ENCODE measurements at places on chromosomes 2 and 18.

GRCh38 chr2:140154706-140155105, 1374.5 kb upstream of the NXPH2 start:
- no peak for DNase-seq

DNA sequence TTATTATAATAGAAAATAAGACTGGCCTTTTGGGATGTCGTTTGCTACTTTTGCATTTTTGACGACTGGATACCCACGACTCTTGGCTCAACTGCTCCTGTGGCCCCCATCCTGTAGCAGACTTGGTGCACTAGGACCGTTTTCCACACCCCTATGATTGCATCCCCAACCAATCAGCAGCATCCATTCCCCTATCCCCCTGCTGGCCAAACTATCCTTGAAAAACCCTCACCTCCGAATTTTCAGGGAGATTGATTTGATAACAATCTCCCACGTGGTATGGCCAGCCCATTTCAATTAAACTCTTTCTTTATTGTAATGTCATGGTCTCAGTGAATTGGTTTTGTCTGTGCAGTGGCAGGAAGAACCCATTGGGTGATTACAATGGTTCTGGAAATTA, 37.9 kb upstream of the TTR start:
- DNase-seq, result no peak

GRCh38 chr2:12877761-12878160, 161.0 kb downstream of the TRIB2 start:
- no peak for DNase-seq

DNA sequence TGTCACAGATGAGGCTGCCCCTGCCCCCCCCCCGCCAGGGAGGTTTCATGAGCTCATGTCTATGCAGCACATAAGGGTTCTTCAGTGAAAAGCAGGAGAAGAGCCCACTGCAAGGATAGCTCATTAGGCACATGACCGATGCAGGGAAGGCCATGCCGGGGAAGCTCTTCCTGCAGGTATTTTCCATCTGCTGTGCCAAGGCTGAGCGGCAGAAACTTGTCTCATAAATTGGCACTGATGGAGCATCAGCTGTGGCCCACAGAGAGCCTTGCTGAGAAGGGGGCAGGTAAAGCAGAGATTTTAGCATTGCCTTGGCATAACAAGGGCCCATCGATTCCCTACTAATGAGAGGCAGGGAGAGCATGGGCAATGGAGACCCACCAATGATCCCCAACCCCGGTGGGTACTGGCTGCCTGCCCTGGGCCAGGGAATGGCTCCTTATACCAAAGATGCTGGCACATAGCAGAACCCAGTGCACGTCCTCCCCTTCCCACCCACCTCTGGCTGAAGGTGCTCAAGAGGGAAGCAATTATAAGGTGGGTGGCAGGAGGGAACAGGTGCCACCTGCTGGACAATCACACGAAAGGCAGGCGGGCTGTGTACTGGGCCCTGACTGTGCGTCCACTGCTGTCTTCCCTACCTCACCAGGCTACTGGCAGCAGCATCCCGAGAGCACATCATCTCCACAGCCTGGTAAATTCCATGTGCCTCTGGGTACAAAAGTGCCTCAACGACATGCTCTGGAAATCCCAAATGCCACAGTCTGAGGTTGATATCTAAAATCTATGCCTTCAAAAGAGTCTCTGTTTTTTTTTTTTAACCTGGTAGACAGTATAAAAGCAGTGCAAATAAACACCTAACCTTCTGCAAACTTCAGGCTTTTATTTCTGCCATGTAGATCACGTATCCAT, 41.4 kb downstream of the STEAP3 start:
- DNase-seq, result no peak

GRCh38 chr2:24903161-24904103, 16.6 kb downstream of the ADCY3 start:
- DNase-seq, result no peak

GRCh38 chr18:41745166-41746049, 209.6 kb upstream of the PIK3C3 start:
- DNase-seq, result no peak

DNA sequence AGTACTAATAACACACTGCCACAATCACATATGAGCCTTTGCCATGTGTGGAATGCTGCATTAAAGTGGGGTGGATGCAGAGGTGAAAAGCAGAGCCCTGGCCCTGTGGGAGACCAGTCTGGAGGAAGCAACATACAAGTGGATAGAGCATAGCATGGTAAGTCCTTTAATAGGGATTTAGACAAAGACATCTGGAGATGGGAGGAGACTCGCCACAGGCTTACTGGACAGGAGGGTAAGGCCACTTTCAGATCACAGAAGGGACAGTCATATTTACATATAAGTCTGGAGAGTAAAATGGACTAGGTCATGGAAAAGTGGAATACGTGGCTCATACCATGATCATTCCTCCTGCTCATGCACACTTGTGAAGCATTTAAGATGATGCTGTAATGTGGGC, 84.3 kb downstream of the PPP1R1C start:
- no peak for DNase-seq

DNA sequence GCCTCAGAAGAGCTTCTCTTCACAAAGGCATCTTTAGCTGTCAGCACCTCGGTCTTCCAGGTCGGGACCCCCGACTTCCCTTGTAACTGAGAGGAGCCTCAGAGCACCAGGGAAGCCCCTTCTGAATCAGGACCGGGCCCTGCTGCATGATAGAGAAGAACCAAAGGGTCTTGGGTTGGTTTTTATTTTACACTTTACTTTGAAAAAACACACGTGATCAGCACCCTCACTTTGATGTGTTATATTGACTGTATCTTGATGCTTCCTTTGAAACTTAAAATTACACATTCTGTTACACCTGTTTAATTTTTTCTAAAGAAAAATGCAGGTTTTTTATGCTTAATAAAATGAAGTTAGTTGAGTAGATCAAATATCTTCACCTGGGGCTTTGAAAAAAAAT, 202.3 kb downstream of the FAM210A start:
- no peak for DNase-seq

GRCh38 chr2:42841344-42841743, 49.0 kb upstream of the HAAO start:
- DNase-seq, result no peak

GRCh38 chr2:64658269-64658668, 4.6 kb upstream of the SERTAD2 start:
- no peak for DNase-seq

- DNase-seq, result no peak
These were observed 7.3 kb downstream of the RBMS1 start for GRCh38 chr2:160486341-160486740.

GRCh38 chr2:10054424-10054823, 11.1 kb downstream of the KLF11 start:
- no peak for DNase-seq

GRCh38 chr2:144426355-144426754, 93.6 kb downstream of the ZEB2 start:
- no peak for DNase-seq

DNA sequence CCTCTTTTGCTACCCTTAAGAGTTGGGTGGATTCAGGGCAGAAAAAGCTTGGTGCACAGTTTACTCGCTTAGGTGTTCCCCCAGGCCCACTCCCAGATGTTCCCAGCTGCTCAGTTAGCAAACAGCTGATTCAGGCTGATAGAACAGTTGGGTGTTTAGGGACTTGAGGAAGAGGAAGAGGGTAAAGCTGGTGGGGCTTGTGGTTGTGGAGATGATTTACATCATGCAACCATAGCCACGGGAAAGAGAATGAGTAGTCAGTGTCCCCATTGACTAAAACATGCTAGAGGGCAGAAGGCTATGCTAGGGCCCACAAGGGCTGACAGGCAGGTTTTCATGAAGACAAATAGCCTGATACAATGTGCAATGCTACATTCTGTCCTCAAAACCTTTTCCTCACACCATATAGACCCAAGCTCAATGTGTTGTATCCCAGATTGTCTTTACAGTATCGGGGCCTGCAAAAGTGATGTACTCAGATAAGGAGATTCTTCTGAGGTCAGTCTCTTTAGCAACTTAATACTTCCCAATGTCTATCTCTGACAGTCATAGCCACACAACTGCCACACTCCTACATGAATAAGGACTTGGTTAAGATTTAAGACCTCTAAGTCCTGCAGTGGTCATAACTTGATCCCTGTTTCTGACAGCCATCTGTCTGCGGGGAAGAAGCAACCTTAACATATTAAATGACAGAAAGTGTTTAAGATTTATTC, 15.6 kb downstream of the COLEC12 start:
- no peak for DNase-seq
